ENCODE measurements at places on chromosomes 5 and 9.
A peak's percentile ranks its signal among the peaks of the same experiment; 100 is the strongest.

DNA sequence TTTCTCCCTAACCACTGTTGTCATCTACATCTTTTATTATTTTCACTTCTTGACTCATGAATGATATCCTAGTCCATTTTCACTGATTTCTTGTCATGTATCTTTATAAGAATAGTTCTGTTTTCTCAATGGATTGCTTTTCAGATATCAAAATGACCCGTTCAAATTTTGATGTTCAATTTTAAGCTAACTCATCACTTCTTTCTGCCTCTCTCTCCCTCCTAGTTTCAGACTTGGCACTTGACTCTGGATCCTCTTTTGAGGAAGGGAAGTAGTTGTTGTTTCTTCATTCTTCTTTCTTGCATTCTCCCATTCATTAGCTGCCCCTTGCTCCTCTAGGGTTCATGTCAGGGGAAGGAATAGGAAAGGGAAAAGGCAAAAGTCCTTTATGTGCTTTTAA is 23.7 kb downstream of the CSNK1G3 start:
- DNase-seq = no peak

GRCh38 chr5:120808606-120809005 is 344.5 kb downstream of the PRR16 start:
- no peak for DNase-seq

DNA sequence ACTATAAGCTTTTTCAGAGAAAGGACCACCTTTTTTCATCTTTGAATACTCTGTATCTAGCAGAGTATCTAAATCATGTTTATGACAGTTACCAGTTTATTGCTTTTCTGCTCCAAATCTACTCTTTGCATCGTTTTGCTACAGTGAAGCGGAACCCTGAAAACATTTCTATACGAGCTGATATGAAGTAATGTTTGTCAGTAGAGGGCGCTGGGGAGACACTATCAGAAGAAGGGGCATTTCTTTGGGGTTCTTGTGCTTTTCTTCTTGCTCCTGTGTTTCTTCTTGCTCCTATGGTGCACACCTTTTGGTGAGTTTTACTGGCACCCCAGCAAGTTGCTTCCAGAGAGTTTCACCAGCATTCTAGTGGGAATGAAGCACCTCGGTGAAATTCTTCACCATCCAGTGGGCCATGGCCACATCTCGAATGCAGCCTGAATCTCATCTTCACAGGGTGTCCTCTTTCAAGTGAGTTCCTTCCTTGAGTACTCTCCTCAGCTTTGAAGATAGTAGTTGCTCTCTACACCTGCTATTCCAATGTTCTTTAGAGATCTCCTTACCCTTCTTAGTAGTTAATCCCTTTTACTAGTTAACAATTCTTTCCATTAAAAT is 98.4 kb downstream of the FGF1 start:
- peak; percentile 30 for DNase-seq

GRCh38 chr9:113012492-113012891 is 500 bp upstream of the ZNF883 start:
- DNase-seq = no peak

DNA sequence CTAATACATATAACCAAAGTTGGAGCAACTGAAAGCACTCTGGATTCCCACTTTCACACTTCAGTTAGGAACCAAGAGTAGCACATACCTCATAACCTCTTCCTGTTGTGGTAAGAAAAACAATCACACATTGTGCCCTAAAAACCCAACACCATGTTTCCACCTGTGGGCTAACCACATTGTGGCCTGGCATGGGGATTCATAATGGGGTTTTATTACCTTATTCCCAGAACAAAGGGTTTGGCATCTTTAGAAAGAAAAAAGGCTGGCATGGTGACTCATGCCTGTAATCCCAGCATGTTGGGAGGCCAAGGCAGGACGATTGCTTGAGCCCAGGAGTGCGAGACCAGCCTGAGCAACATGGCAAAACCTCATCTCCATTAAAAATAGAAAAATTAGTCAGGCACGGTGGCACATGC is 60.6 kb downstream of the HSD17B3 start:
- no peak for DNase-seq

GRCh38 chr9:128056887-128057723 is 10.0 kb downstream of the NAIF1 start:
- no peak for DNase-seq

- DNase-seq = no peak
These were observed 336.3 kb downstream of the KDM4C start for GRCh38 chr9:7094052-7094451.

DNA sequence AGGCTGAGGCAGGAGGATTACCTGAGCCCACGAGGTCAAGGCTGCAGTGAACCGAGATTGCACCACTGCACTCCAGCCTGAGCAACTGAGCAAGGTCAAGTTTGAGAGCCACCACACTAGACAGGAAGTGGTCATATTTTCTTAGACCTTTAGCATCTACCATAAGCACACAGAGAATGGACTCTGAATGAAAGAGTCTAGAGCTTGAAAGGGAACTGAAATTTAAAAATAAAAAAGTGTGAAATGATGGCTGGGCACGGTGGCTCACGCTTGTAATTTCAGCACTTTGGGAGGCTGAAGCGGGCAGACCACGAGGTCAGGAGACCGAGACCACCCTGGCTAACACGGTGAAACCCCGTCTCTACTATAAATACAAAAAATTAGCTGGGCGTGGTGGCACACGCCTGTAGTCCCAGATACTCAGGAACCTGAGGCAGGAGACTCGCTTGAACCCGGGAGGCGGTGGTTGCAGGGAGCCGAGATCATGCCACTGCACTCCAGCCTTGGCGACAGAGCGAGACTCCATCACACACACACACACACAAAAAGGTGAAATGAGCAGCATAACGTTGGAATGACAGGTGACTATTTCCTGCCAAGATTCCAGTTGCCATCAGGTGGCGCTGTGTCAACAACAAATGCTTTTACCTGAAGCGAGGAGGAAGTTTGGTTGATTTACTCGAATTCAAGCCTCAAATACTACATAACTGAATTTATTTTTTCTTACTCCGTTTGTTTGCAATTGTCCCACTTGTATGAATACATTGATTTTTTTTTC is 21.3 kb upstream of the AK3 start:
- DNase-seq = peak; percentile 86

DNA sequence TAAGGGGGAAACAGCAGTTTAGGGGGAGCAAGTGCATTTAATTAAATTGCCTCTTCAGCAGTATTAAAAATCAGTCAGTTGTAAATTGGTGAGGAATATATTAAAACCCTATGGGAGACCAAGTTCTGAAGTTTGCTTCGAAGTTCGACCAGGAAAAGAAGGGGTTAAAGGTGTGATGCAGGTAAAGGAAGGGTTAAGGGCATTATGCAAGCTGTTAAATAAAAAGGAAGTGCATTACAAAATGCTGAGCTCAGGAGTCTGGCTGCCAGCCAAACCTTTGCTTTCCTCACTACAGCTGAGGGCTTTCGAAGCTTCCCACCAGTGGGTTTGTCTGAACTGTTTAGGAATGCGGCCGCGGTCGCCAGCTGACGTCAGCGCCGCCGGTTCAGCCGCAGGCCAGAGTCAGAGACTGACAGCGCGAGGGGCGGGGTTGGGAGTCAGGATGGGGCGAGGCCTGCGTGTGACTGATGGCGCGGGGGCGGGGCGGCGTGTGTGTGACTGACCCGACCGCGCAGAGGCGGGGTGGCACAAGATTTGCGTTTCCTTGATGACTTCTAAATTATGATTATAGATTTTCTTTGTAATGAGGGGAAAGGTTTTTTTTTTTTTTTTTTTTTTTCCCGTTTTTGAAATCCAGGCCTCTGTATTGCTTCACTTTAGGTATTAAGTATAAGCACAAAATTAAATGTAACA is 76.6 kb downstream of the ZSWIM6 start:
- peak; percentile 97 for DNase-seq

- no peak for DNase-seq
These were observed 93.8 kb upstream of the NTRK2 start for GRCh38 chr9:84575705-84576104.

DNA sequence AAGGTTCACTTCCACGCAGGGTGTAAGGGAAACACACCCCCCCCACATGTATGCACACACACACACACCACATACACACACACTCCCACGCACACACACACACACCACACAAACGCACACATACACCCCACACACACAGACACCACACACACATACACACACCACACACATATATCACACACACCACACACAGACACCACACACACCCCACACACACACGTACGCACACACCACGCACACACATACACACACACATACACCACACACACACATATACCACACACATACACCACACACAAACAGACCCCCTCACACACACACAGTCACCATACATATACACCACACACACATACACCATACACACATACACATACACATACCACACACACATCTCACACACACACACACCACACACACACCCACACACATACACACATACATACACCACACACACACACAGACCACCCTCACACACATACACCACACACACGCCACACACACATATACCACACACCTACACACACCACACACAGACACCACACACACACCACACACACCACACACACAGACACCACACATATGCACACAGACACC is 44.3 kb upstream of the NEURL1B start:
- DNase-seq = no peak

- DNase-seq = no peak
These were observed 252.5 kb downstream of the NTRK2 start for GRCh38 chr9:84922051-84922450.

DNA sequence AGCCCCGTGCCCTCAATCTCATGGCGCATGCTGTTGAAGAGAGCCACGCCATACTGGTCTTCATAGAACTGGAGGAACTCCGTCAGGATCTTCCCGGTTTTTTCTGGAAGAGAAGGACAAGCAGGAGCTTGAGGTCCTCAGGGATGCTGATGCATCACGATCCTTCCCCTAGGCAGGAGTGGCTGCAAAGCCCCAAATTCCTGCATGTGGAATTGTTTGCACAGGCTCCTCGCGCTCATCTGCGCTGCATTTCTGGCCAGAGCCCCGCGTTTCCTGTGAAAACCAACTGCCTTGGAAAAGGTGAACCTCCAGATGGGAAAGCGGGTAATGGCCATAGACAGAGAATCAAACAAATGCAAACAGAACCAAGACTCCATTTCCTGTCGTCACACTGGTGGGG is 80.4 kb downstream of the LRSAM1 start:
- no peak for DNase-seq

GRCh38 chr5:150278916-150279315 is 10.7 kb downstream of the CAMK2A start:
- no peak for DNase-seq

DNA sequence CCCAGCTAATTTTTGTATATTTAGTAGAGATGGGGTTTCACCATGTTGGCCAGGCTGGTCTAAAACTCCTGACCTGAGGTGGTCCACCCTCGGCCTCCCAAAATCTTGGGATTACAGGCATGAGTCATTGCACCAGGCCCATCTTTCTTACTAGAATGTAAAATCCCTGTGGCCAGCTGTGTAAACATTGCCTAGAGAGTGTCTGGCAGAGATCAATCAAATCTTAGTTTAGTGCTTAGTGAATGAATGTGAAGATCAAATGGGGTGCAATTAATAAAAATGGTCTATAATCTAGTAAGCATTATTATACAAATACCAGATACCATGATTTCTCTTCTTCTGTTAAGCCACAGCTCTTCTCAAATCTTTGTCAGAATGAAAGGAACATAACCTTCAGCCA is 289.9 kb downstream of the KCTD16 start:
- no peak for DNase-seq

DNA sequence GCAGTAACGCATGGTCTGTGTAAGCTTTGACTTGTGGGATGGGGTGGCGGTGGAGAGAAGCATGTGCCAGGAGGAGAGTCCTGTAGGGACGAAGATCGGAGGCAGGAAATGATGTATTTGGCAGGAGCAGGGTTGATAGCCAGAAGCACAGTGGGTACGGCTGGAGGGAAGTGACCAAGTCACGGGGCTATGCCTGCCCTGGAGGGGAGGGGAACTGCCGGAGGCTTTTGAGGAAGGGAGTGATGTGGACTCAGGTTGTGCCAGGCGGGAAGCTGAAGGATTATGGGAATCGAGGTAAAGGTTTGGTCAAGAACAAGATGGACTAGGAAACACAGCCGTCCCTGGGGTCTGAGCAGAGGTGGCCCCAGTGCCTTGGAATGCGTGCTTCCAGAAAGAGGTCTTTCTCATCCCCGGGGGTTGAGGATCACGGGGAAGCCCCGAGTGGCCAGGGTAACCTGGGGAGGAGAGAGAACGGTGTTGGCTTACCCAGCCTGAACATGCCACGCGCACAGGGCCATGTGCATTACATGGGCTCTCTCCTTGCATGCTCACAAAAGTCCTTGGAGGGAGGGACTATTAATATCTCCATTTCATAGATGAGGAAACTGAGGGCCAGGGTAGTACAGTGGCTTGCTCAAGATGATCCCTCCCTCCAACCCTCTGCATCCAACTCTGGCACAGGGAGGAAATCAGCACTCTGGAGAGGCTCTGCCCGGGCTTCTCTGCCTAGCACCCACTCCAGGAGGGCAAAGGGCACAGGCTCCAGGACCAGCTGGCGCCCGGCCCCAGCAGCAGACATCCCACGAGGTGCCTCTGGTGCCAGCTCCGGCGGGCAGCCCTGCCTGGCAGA is 253.8 kb downstream of the PBX3 start:
- no peak for DNase-seq

- DNase-seq = no peak
These were observed 561.5 kb downstream of the SEMA5A start for GRCh38 chr5:8984386-8984785.

DNA sequence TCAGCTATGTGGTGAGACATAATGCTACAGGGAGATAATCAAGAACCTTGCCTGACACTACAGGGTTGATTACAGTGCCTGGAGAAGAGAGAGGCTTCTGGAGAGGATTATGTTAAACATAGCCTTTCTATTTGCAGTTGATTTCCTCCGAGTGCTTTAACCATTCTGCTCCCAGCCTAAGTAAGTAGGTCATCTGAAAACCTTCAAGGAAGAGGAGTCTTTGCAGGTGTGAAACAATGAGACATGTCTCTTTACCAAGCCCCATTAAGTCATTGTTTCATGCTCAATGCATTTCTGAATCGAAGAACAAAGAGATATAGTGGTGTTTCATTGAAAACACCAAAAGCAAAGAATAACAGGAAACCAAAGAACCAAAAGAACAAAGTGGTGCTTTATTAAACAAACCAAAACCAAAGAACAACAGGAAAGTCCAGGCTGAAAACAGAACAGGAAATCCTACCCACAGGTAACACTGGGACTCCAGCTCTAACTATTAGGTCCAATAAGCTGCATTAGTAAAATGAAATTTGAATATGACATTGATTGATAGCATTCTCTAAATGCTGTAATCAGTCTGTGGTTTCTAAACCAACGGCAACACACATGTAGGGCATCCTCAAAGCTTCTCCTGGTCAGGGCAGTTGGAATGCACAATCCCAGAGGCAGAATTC is 113.3 kb upstream of the SPATA31D4 start:
- no peak for DNase-seq

DNA sequence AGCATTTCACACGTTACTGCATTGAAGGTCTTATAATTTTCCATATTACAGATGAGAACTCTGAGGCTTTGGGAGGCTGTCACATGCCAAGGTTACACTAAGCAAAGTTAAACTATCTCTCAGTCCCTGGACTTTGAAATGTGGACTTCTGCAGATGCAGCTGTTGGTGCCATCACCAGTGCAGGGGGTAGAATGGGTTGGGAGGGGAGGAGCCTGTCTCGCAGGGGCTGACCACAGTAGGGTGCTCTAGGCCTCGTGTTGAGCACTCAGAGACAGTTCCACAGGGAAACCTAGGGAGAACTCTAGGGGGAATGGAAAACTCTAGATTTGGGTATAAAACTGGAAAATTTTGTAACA is 220.9 kb downstream of the MAPKAP1 start:
- DNase-seq = no peak
